ENCODE measurements at places on chromosomes 7 and 10.

GRCh38 chr7:204326-204725, 12.0 kb downstream of the FAM20C start:
- no peak for DNase-seq

GRCh38 chr10:72733989-72734388, 42.0 kb downstream of the MCU start:
- no peak for DNase-seq

GRCh38 chr10:17662193-17663138, 18.5 kb downstream of the STAM start:
- no peak for DNase-seq

GRCh38 chr7:153935095-153935494, 117.1 kb upstream of the DPP6 start:
- no peak for DNase-seq

DNA sequence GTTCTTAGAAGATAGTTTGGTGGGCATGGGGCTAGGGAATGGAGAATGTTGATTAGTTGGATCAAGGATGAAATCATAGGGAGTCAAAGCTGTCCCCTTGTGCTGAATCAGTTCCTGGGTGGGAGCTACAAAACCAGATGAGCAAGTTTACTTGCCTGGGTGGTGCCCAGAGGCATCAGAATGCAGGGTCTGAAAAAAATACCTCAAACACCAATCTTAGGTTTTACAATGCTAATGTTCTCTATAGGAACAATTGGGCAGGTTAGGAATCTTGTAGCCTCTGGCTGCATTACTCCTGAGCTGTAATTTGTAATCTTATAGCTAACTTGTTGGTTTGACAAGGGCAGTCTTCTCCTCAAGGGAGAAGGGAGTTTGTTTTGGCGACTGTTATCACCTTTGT, 34.4 kb downstream of the LHFPL3 start:
- no peak for DNase-seq

GRCh38 chr10:79058899-79059841, 9.6 kb upstream of the ZMIZ1 start:
- DNase-seq = no peak

GRCh38 chr7:70856901-70857630, 274.9 kb upstream of the GALNT17 start:
- peak; percentile 3 for DNase-seq

- DNase-seq = no peak
These were observed 60.9 kb downstream of the C10orf90 start for GRCh38 chr10:126609566-126609965.

DNA sequence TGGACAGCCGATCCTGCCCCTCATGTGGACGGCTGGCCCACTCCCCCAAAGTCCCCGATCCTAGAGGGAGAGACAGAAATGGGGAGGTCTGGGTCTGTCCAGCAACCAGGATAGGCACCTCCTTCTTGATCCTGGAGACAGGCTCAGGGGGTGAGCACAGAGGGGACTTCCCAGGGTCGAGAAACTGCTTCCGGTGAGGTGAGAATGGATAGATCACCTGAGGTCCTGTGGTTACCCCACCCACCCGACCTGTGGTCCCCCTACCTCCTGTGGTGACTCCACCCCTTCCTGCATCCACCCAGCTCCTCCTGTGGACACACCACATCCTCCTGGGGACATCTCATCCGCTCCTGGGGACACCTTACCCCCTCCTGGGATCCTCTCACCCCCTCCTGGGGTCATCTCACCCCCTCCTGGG, 27.4 kb upstream of the RASGEF1A start:
- no peak for DNase-seq

DNA sequence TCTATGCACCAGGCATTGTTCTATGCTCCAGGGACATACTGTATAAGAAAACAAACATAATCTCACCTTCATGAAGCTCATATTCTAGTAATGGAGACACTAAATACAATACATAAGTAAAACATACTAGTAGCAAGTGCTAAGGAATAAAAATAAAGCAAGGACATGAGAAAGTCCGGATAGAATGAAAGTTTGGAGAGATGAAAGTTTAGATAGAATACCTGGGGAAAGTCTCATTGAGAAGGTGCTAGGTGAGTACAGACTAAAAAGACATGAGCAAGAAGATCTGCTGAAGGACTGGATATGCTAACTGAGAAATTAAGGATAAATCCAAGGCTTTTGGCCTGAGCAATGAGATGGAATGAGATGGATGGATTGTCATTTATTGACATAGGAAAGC, 34.0 kb downstream of the CCDC186 start:
- DNase-seq = no peak

DNA sequence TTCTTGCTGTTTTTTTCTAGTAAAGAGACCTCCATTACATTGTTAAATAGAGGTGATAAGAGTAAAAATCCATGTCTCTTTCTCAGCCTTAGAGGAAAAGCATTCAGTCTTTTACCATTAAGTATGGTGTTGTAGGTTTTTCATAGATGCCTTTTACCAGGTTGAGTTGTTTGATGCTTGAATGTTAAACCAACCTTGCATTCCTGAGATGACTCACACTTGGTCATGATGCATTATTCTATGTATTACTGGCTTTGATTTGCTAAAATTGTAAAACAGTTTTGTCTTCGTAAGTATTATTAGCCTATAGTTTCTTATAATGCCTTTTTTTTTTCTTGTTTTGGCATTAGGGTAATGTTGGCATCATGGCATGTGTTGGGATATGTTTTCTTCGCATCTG, 90.0 kb downstream of the ANKRD61 start:
- DNase-seq = no peak

DNA sequence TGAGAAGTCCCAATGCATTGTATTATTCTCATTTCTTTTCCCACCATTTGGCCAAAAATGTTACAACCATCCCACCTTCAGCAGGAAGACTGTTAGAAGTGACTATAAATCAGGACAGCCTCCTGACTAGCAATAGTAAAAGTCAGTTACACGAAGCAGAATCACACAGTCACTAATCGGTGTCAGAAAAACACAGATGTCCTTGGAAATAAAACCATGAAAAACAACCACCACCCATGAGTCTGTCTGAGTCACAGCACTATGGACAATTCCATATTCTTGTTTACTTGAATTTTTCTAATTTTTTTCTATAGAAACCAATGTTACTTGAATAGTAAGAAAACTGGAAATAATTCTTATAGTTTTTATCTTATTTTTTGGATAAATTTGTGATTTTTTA, 81.9 kb upstream of the FRMD4A start:
- DNase-seq = no peak

DNA sequence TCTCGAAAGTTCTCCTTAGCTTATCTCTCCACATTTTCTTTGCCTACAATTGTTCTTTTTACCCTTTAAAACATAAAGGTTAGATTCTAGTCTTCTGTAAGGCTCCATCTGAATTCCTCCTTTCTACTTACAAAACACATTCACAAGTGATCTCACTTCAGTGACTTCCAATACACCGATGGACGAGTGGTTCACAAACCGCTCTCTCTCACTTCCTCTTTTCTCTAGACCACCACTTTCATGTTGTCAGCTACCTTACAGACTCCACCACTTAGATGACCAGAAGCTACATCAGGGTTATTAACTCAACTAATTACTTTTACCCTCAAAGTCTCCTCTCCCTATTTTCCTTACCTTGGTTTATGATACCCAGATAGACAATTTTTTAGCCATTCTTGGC, 11.8 kb downstream of the MET start:
- no peak for DNase-seq

GRCh38 chr7:2688409-2689342, 674 bp downstream of the AMZ1 start:
- DNase-seq = no peak

GRCh38 chr10:130400890-130401289, 264.7 kb downstream of the GLRX3 start:
- no peak for DNase-seq

DNA sequence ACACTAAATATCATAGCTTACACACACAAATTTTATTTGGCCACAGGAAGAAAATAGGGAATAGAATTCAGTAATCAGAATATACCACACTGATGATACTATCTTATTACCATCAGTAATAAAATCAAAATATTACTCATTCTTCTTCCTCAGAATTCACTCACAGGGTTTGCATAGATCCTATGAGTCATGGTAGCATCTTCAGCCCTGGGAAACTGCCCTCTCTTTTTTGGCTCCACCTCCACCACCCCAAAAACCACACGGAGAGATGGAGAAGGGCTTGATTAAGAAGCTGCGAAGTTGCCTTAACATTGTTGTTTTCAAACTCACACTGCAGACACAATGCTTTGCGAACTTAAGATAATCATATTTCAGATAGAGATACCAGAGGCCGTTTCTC, 154.1 kb upstream of the AHR start:
- DNase-seq = peak; percentile 27

DNA sequence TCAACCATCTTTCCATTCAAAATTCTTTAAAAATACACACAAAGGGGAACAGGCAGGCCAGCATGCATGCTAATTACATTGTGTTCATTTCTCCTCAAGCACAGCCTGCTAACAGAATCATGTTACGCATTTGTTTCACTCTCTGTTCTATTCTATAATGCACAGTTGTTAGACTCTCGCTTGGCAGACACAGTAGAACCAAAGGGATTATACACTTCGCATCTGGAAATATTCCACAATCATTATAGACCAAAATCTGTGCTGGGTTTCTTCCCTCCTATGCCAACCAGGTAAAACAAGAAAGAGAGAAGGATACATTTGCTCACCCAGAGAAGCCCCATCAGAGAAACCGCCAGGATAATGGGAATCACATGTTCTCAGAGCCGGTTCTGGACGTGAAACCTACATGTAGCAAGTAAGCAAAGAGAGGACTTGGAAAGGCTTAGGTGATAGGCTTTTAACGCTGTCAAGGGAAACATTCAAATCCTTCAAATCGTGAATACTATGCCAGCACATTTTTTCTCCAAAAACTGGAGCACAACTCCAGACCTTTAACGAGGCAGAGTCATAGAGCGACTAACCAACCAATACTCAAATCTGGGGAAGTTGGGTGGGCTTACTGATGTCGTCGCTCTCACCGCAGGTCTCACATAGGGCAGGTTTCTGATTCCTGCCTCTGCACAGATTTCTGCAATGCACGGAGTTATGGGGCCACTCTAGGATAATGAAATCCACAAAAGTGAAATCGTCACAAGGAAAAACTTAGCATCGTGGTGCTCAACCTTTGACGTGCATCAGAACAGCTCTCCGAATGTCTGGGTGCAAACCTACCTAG, 380.5 kb upstream of the AUTS2 start:
- DNase-seq = no peak

GRCh38 chr7:69814421-69814962, 216.2 kb downstream of the AUTS2 start:
- DNase-seq = no peak

GRCh38 chr7:103795787-103796186, 193.7 kb downstream of the RELN start:
- DNase-seq = no peak

GRCh38 chr7:107168233-107169119, at the start of gene HBP1:
TSS of gene HBP1 (plus strand) at chr7:107169003. CDS start at chr7:107179894, 10,891 bp downstream.
- DNase-seq = peak; percentile 95

DNA sequence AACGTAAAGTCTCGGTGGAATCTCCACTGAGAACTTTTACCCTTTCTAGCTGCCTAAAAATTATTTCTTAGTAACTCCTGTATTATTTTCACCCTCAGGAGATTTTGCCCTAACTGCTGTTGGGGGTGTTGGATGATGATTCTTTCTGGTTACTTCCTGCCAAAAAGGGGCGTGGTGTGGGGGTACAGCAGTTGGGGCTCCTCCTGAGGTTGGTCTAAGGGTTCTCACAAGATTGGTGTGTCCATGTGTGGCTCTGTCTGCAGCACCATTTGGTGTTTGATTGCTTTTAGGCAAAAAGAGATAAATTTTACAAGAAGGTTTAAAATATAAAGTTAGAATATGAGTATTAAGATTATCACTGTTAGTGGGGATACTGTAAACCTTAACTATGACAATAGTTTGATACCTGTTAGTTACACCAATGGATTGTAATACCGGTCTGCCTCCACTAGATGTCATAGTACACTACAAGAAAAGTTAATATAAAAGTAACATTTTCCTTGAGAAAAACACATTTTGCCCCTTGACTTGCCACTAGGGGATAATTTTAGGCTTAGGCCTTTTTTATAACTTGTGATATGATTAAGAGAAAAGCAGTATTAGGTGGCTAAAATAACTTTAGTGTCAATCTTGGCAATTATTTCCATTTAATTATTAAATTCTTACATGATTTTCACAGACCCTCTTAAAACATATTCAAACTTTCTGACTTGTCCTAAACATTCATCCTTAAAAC, 928.7 kb downstream of the IPMK start:
- no peak for DNase-seq

- no peak for DNase-seq
These were observed 9.6 kb upstream of the NDUFB2 start for GRCh38 chr7:140686921-140687320.

GRCh38 chr7:154231732-154232131, 179.5 kb downstream of the DPP6 start:
- DNase-seq = no peak

- no peak for DNase-seq
These were observed 473.1 kb downstream of the KIF20B start for GRCh38 chr10:90174531-90174930.

- no peak for DNase-seq
These were observed 174.1 kb upstream of the GPR26 start for GRCh38 chr10:123492016-123492415.

DNA sequence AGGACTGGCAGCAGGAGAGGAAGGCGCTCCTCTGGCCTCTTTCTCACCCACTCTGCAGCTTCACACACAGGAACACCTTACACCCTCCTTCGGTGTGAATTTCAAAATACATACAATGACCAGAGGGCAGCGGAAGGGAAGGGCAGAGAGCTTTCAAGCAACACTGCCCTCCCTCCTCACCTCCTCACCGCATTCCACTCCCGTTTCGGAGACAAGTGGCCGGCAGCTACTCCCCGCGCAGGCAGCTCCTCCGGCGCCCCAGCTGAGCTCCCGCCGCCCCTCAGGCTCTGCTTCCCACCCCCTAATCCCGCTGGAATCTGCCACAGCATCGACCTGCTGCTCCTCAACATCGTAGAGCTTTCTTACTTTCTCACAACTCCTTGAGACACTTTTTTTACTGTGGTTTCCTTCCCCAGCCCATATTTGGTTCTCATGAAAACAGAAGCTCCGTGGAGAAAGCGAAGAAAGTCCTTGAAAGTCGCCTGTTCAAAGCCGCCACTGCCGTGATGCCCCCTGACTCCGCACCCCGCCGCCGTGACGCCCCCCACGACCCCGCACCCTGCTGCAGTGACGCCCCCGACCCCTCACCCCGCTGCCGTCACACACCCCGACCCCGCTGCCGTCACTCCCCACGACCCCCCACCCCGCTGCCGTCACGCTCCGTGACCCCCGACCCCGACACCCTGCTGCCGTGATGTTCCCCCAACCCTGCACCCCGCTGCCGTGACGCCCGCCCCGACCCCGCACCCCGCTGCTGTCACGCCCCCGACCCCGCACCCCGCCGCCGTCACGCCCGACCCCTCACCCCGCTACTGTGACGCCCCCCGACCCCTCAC, 14.6 kb upstream of the GPER1 start:
- no peak for DNase-seq

- DNase-seq = no peak
These were observed 857 bp downstream of the MEOX2 start for GRCh38 chr7:15685358-15686294.

DNA sequence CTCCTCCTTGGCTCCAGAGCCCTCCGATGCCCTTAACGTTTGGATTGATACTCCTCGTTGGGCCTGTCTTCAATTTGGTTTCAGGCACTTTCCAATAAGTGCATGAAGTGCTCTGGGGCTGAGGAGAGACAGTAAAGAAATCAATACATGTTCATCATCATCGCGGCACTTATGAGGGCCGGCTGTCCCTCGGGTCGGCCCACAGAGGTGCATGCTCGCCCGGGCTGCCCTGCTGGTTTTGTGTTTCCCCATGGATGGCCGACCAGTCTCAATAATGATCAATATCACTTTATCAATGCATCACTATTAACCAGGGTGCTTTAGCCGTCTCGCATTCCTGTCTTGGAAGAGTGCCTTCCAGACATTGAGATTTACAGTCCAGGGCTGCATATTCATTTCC, 154.2 kb downstream of the EBF3 start:
- DNase-seq = no peak
